ENCODE measurements at places on chromosomes 13 and 19.

DNA sequence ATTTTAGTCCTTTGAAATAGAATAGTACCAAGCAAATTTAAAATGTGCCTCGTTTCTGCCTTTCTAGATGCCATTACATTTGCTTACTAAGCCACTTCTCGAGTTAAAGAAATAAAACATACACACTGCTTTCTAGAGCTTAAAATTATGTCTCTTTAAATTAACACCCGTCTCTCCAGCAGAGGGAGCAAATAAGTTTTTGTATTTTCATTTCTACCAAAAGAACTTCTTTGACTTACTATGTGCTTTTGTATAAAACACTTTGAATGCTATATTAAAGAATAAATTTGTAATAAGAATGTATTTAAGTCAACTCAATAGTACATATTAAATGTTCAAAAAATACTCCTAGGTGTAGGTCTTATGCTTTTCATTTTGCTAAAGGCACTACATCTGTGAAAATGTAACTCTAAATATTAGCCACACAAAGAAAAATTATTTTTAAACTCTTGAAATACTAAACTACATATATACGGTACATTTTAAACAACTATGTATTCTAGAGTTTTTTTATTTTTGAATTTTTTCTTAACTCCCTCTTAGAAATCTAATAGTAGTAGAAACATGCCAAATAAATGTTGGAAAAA, 269.3 kb upstream of the MIR17HG start:
- DNase-seq, result no peak

GRCh38 chr19:8208922-8209461, at the start of gene CERS4:
TSS of gene CERS4 (plus strand) at chr19:8209370. CDS start at chr19:8251077, 41,707 bp downstream.
- peak; percentile 89 for DNase-seq

DNA sequence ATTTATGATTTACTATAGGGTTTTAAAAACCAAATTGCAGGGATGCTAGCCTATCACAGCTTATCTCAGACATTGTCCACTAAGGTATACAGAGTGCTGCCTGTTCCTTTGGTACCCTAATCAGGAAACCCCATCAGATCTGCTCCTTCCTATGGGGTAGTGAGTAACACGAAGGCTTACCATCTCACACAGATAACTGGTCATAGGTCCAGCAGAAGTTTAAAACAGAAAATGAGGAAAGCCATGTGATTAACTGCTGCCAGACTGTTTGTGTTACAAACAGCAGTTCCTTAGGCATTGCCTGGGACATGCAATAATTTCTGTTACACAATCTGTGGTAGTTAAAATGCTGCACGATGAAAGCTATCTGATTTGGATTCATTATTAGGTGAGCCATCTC, 53.5 kb upstream of the ALOX5AP start:
- no peak for DNase-seq

GRCh38 chr19:710767-711166, 2.0 kb downstream of the PALM start:
- peak; percentile 69 for DNase-seq

GRCh38 chr19:2587001-2587719, 111.2 kb downstream of the GADD45B start:
- peak; percentile 53 for DNase-seq

GRCh38 chr13:112391746-112392145, 15.6 kb downstream of the SPACA7 start:
- no peak for DNase-seq

- DNase-seq, result no peak
Observed at GRCh38 chr19:19587771-19588170, 30.7 kb downstream of the PBX4 start.

- no peak for DNase-seq
Observed at GRCh38 chr13:33034882-33035520, 18.8 kb downstream of the KL start.

DNA sequence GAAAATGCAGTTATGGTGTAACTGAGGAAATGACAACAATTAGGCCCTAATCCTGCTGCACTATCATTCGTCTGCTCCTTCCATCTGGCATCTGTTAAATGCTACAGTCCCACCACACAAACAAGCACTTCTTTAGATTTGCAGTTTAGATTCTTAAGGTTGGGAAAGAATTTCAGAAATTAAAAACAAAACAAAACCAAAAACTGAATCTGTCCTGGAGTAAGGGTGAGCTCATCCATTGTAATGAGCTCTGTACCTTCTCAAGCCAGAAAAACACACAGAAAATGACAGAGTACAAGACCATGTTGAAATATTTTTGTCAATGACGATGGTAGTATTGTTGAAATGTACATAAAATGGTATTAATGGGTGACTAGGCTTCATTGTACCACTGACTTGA, 28.3 kb downstream of the SMAD9 start:
- DNase-seq, result no peak

- DNase-seq, result no peak
Observed at GRCh38 chr19:39996218-39996810, 546 bp upstream of the ZNF546 start.

DNA sequence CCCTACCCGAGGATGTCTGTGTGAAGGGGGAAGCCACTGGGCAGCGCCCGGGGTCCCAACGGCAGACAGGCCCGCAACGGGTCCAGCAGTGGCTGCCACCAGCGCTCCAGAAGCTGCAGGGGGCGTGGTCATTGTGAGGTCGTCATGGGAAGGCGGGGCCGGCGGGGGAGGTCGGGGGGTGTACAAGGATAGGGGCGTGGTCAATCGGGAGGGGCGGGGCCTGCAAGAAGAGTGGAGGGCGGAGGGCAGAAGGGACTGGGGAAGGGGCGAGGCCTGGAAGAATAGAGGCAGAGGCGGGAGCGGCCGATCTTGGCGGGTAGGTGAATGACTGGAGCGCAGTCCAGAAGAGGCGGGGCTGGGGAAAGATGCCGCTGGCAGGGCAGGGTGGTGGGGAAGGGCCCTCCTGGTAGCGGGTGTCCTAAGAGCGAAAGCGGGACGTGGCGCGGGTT, 4.4 kb downstream of the FUZ start:
- peak; percentile 99 for DNase-seq

- no peak for DNase-seq
Observed at GRCh38 chr19:58203814-58204475, 21.1 kb downstream of the ZNF274 start.

DNA sequence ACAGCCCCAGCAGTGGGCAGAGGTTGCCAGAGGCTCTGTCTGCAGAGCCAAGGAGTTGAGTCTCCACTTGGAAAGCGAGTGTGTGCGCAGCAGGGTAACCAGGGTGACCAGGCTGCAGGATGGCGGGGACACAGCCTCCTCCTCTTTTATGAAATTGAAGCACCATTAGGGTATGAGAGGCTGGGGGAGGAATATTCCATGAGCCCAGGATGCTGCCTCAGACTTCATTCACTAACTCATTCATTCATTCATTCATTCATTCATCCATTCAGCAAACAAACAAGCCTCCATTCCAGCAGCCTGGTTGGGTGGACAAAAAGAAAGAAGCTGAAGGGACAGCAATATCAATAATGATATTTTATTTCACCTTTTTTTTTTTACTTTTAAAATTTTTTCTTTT, 6.6 kb upstream of the LMTK3 start:
- no peak for DNase-seq
